ENCODE measurements at places on chromosomes 7 and 10. TPM values are rescaled to one million over a fixed set of nuclear protein-coding genes. Genes with fewer than 3 reads are reported as not detected.

AMZ1 gene
- 0.29 TPM for total RNA-seq

UPK3B gene
- 25.2 TPM for total RNA-seq

DNA sequence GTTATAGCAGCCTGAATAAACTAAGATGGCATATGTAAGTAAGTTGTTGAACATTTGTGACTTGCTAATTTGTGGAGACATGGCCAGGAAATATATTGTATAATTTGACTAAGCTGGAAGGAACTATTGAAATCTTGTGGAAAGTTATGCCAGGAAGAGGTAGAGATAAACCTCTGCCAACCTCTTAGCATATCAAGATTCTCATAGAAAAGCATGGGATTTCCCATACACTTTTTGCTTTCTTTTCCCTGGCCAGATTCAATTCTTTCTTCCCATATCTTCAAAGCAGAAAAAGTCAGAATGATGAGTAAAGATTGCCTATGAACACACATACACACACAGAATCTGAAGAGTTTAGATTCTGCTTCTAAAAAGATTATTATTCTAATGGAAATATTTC is 216.2 kb downstream of the SEMA3D start:
- no peak for DNase-seq

SLC39A12 gene
- total RNA-seq = 0.29 TPM

DNA sequence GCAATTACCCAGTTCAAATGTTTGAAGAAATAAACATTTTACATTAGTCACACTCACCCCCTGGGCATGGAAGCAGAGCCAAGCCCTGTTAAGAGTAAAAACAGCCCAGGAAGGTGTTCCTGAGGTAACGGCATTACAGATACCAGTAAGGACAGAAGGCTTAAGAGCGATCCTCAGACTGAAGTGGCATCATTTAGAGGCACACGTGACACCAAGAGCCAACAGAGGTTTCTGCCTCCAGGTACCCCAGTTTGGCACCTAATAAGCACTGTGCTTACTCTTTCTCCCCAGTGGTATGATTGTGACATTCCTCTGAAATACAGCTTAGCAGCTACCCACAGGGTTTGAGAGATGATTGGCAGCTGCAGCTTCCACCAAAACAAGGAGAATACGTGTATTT is 17.2 kb downstream of the MMS19 start:
- no peak for DNase-seq

- no peak for DNase-seq
Observed at GRCh38 chr10:7797582-7797981, 9.6 kb downstream of the ATP5F1C start.

DNA sequence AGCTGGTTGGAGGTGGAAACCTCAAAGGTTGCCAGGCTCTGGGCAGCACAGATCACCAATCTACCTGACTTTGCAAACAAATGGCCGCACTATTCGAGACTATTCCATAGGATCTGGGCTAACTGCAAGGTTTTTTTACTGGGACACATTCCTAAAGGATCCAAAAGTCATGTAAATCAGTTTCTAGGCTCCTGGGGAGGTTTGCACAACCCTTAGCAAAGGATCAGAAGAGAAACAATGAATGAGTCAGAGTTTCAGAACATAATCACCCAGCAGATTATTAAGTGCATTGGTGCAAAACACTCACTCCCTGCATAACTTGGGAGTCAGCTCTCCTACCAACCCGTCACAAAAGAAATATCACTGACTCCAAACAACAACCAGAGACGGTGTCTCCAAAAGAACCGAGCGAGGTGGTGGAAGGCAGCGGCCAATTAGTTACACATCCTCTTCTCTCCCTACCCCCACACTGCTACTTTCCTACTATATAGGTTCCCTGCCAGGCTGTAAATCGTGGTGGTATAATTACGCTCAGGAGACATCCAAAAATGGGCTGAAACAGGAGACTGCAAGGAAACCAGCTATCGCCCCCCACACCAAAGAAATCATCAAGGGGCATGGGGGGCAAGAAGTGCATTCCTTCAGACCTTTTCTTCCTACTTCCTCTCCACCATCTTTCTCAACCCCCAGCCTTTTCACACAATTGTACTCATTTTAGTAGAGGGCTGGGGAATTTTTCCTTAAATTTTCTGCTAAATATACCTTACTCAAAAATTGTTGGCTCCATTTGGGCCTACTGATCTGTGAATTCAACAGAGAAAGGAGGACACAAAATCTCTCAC is 3.2 kb downstream of the UBE2H start:
- DNase-seq = peak; percentile 23

DNA sequence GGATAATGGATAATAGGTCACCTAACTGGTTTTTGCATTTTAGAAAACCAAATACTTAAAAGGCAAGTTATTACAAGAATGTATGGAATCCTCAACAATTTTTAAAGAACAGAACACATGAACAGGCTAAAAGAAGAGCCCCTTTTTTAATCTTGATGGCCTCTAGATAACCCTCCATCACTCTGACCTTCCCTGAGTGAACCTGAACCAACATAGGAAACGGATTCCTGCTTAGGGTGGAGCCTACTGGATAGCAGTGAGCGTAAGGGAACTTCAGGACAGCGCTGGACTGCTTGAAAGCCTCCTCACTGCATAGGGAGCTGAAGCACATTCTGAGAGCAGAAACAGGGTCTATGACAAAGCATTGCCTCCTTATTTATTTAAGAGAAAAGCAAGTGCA is 20.5 kb downstream of the TRPV5 start:
- DNase-seq = no peak

GRCh38 chr10:21041763-21042458 is 144.8 kb upstream of the NEBL start:
- DNase-seq = no peak
